IPS DF 6.9 (cell line): ENCODE measurements at places on chromosomes 2 and 18.

GRCh38 chr2:11559786-11560155, 25.9 kb downstream of the GREB1 start:
- DNase-seq = no peak

- DNase-seq = no peak
These were observed 20.7 kb upstream of the TRIM43B start for GRCh38 chr2:95505222-95505621.

GRCh38 chr2:151475071-151475470, 65.4 kb downstream of the RIF1 start:
- DNase-seq = no peak

DNA sequence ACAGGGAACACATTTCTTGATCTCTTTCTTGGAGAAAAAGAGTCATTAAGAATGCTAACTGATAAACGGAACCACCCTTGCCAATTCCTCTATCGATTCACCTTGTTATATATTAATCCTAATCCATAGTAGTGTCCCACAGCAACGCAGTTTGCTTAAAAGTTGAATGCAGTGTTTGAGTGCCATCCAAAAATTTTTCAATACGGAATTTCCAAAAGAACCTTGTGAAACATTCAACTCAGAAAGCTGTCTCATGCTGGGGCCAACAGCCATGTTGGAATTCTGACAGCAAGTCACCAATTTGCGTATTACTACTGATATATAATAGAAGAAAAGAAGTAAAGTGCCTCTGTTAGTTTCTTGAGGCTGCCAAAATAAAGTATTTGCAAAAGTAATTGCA, 42.3 kb downstream of the ANXA4 start:
- DNase-seq = no peak

DNA sequence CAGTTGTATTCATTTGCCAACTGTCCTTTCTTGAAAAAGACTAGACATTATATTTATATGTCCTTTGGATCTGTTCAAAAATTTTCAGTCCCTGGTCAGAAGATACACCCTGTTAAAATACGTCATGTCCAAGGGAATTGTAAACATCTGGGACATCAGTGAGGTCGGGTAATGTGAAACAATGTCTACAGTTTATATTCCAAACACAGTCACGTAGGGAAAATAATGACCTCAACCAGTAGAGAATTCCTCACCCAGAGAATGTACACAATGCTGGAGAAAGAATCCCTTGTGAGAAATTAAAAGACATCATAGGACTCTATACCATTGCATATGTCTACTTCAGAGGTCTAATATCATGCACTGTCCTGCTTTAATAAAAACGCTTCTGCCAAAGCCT, 888.0 kb upstream of the CHAC2 start:
- DNase-seq = no peak

- DNase-seq = no peak
These were observed 6.5 kb upstream of the PLA2R1 start for GRCh38 chr2:160068906-160069305.

DNA sequence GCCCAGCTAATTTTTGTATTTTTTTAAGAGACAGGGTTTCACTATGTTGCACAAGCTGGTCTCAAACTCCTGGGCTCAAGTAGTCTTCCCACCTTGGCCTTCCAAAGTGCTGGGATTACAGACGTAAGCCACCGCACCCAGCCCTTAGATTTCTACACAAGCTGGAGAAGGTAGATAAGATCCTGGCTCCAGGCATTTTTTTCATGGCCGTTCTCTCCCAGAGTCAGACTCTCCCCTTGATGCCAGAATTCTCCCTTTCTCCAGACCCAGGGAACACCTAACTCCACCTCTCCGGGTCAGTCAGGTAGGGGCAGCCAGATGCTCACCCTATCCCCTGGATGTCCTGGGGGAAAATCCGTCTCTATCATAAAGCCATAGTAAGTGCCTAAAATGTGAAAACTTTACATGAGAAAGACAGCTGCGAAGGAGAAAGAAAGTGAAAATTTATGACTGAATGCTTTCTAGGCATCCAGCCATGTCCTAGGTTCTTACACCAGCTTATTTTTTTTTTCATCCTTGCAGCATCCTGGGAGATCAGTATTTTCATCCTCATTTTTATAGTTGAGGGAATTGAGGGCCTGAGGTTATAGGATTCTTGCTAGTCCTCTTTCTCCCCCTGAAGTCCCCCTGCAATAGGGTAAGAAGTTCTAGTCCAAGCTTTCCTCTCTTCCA, 16.3 kb downstream of the SIX3 start:
- no peak for DNase-seq

DNA sequence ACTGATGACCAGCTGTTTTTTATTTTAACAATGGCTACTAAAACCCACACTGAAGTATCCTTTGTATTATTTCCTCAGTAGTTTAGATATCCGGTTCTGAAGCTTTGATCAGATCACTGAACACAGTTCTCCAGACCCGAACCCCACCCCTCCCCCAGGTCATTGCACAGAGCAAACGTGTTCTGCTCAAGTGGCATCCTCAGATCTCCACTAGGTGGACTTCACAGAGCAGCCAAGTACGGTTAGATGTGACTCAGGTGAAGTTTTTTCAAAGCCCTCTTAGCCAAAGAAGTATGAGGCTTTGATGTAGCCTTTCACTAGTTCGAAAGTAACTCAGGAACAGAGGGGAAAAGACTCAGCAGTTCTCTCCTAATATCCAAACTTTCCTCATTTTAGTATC, 142.7 kb upstream of the NRP2 start:
- no peak for DNase-seq

DNA sequence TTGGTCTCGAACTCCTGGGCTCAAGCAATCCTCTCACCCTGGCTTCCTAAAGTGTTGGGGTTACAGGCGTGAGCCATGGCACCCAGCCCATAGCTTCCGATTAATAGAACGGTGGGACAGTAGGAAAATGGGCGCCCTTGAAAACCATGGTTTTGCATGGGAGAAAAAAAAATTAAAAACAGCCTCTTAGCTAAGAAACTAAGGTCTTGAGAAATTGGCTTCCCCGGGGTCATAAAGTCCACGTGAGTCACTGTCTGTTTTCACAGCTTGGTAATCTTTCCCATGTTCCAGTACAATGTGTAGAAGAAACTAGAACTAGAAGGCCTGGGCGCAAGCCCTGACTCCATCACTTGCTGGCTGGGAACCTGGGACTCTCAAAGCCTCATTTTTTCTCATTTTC, 20.7 kb downstream of the B3GNT2 start:
- no peak for DNase-seq

DNA sequence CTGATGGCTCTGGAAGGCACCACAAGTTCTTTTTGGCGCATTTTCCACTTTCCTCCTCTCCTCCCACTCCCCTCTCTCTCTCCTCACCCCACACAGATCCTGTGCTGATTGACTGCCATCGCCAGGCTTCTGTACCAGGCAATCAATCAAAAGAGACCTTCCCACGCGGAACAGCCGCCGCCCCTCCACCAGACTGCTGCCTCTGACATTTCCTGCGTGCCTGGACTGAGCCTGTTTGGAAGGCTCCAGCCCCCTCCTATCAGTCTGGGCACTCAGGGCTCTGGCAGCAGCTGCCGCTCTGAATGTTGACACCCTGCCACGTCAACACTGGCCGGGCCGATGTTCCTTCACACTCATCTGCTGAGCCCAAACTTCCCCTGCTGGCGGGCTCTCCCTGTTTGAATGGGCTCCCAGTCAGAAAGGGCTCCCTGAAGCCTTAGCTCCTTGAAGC, 467.7 kb downstream of the EPHA4 start:
- no peak for DNase-seq

- no peak for DNase-seq
These were observed 8.6 kb downstream of the OSBPL6 start for GRCh38 chr2:178202927-178203326.
